Left lung (tissue), 14 donors: ENCODE measurements at places on chromosomes 1 and 21.

- DNase-seq: no peak
These were observed 292.0 kb downstream of the VAV3 start for GRCh38 chr1:107673006-107673405.

- no peak for DNase-seq
These were observed 1882.9 kb downstream of the NCAM2 start for GRCh38 chr21:22881131-22881530.

DNA sequence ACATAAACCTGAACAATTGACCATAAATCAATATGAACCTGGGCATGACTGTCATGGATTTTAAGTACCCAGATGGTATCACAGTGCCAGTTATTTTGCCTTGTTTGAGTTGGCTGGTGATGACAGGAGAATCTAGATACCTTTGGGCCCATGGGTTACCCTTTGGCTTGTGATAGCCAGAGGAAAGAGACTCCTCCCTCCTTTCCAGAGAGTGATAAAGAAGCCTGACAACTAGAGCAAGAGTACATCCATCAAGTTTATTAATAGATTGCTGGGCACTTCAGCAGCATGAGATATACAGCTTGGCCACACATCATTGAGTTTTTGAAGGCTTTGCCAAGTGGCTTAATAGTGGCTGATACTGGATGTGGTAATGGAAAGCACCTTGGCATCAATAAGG is 6.6 kb upstream of the FMO3 start:
- no peak for DNase-seq

DNA sequence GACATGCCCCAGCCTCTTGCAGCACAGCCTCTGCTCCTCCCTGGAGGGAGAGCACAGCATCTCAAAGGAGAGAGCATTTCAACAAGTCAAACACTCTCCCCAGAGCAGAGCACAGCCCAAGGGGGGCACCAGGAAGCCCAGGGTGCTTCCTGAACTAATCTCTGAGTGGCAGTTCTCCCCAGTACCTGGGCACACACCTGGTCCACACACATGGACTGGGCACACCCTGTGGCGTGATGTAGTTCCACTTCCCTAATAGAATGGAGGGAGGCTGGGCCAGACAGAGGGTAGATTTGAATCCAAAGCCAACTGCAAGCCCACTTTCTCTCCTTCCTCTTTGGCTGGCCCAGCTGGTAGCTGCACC is 55.5 kb downstream of the CD46 start:
- DNase-seq: no peak

DNA sequence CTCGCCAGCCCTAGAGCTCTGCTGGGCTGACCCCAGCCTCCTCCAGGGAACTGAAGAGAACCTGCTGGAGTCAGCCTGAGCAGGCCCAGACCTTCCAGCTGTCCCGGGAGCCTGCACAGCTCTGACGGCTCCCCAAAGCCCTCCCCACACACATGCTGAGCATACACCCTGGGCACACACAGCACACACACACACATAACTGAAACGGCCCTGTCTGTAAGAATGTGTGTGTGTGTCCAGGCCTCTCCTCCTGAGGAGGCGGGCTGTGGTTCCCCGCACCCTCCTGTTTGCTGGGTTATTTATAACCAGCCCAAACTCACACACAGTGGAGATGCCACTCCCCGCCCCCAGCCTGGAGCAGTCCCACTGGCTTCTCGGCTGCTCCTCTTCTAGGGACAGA is 20.2 kb downstream of the SDC3 start:
- DNase-seq: no peak

DNA sequence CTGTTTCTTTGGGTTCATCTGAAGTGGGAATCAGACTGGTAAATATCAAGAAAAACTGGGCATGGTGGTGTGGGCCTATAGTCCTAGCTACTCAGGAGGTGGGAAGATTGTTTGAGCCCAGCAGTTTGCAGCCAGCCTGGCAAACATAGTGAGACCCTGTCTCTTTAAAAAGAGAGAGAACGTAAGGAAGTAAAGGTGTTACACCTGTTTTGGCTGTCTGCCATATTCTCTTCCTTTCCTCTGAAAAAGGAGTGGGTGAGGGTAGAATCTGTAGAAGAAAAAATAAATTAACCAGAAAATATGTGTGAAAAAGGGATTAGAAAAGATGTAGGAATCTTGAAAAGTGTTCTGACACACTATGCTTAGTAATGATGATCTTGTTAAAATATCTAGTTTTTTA is 20.0 kb downstream of the AHCYL1 start:
- DNase-seq: no peak

GRCh38 chr1:101128211-101128727 is 102.7 kb upstream of the DPH5 start:
- DNase-seq: no peak

DNA sequence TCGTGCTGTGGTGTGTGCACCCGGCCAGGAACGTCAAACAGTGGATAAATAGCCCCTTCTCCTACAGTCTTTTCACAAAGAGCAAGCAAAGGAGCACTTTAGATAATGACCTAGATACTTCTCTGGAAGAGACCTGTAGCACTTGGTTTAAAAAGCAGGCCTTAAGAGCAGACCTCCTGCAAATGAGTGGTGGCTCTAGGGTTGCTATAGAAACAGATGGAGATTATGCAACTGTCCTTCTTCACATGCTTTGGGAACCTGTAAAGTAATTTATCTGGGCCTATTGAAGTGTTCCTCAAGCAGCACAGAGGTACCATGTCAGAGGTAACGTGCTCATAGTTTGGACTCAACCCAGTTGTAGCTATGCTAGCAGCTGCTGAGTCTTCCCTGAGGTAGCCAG is 208.2 kb upstream of the KIAA0040 start:
- DNase-seq: no peak

DNA sequence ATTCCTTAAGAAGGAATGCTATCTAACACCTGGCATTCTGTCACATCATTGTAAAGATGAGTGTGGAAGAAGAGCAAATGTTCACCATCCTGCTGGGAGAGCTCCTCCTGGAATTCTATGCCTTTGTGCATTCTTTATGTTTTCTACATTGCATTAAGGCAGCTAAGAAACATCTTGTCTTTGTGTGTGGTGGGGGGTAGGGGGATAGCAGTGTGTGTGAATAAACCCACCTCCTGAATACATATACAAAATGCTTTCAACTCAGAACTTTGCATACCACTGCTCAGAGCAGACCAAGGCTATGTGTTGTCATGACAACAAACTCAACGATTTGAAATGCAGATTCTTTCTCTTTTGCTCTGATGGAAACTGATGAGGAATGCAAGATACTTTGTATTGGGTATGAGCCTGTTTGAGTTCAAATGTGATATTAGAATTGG is 193.6 kb upstream of the KAZN start:
- no peak for DNase-seq

- no peak for DNase-seq
These were observed 14.9 kb downstream of the FASLG start for GRCh38 chr1:172673761-172674160.

- DNase-seq: no peak
These were observed 84.7 kb downstream of the DISP3 start for GRCh38 chr1:11563560-11564069.

GRCh38 chr1:201861448-201861847 is 27.2 kb upstream of the SHISA4 start:
- no peak for DNase-seq

- DNase-seq: no peak
These were observed 94.3 kb downstream of the KCNJ6 start for GRCh38 chr21:37821786-37822450.

DNA sequence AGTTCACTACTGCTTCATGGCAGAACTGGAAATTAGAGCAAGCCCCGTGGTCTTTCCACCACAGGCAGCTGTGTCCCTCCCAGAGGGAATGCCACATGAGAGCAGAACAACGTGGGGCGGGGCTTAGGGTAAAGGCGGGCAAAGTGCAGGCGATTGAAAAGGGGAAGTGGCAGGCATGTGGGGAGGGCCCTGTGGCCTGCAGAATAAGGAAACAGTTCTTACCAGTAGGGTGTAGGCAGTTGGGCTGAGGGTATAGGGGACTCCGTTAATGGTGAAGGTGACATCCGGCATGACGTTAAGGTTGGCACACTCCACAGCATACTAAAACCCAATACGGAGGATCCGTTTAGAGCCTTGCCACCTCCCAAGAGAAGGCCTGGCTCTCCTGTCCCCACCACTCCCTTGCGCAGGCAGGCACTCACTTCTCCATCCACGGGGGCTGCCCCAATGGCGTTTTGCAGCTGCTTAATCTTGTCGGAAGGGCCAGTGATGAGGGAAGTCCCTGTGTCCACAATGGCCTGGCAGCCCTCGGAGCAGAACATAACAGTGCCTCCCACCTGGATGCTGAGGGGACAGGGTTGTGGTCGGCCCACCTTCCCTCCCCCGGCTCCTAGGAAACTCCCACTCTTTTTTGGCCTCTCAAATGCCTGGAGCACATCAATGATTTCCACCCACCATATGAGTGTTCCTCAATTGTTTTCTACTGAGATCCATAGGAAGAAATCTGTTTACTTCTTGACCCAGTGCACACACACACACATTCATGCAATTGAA is 9.1 kb upstream of the RAB7B start:
- peak; percentile 92 for DNase-seq
